ENCODE measurements at places on chromosomes 13 and 19.
A peak's percentile ranks its signal among the peaks of the same experiment; 100 is the strongest.

GRCh38 chr19:42547929-42548328, 19.6 kb upstream of the CEACAM1 start:
- no peak for DNase-seq

DNA sequence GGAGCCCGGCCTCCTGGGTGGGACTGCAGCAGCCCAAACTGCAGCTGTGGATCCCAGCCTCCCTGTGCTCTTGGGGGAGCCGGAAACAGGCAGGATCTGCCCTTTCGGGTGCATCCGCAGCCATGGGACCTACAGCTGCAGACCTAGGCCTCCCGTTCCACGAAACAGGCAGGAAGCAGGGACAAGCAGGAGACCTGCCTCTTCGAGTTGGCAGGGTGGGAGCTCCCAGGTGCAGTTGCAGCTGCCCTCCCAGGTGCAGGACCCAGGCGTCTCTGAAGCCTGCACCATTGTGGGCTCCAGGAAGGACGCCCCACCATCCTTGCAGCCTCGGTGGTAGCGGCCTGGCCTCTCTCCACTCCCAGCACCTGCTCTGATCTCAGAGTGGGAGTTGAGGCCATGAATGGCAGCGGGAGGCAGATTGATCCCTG, 189.0 kb upstream of the KLHL1 start:
- DNase-seq, result no peak

- DNase-seq, result peak; percentile 83
These were observed 30.2 kb downstream of the CYP2F1 start for GRCh38 chr19:41144403-41144802.

DNA sequence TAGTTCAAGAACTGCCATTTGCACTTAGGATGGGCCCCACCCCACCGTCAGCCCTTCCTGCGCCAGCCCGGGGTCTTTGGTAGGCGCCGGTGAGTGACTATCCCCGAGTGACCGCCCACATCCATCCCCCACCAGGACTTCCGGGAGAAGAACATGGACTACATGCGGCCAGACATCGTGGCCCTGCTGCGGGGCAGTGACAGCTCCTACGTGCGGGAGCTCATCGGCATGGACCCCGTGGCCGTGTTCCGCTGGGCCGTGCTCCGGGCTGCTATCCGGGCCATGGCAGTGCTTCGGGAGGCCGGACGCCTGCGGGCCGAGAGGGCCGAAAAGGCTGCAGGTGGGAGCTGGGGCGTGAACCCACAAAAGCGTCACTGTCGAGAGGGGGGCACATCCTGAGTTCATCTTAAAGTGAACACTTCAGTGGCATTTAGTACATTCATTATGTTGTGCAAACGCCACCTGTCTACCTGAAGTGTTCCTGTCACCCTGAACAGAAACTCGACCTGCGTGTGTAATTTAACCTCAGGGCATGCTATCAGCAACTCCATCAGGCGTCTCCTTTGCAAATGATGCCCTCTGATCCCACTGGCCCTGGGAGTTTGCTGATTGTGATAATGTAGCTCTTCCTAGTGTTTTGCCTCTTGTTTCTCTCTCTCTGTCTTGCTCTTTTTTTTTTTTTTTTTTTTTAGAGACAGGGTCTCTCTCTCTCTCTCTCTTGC, 42.4 kb upstream of the USE1 start:
- no peak for DNase-seq

DNA sequence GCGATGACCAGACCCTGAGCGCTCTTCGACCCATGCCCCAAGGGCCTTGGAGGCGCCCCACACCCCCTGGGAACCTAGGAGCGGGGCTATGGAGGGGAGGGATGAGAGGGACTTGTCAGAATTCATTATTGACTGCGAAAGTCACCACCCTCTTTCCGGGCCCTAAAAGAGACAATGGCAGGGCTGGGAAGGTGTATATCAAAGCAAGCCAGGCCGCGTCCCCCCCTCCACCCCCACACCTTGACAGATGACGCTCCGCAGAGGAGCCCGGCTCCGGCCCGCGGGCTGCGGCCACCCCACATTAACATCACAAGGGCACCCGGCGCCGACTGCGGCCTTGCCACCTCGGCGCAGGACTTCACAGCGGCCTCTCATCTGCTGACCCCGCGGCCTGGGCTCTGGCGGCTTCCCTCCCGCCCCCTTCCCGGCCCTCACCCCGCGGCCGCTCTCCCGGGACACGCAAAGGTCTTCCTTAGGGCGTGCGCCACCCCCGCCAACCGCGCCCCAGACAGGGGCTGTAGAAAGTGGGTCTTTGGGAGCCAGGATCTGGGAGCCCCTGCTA, 2.4 kb downstream of the CDX2 start:
- no peak for DNase-seq

DNA sequence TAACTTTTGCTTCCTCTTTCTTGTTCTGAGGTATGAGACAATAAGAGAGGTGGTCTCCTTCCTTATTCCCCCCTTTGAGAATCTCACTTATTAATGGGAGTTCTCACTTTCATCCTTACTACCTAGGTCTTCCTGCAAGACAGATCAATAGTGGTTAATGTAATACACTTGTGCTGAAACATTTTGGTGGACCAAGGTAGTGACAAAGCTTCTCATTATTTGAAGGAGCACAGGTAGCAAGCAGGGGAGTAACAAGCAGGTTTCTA, 17.9 kb downstream of the ZNF700 start:
- DNase-seq, result peak; percentile 69

- DNase-seq, result no peak
These were observed 133.3 kb downstream of the KLF12 start for GRCh38 chr13:74000876-74001275.

DNA sequence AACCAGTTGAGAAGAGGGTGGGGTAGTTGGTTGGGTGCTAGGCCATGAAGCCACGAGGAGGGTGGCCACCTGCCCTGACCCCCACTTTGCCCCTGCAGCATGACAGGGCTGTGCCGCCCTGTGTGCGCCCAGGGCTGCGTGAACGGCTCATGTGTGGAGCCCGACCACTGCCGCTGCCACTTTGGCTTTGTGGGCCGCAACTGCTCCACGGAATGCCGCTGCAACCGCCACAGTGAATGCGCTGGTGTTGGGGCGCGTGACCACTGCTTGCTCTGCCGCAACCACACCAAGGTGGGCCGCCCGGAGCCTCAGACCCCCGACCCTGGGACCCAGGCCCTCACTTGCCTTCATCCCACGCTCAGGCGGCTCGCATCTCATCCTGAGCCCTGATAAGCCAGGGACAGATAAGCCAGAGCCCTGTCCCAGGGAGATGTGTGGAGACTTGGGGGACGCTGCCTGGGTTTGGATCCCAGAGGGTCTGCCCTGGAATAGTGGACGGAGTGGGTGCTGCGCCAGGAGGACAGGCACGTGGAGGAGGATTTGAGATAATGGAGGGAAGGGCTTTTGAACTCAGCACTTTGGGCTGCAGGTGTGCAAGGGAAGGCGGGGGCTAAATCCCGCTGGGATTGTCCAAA, 20.5 kb downstream of the CNFN start:
- DNase-seq, result no peak

- no peak for DNase-seq
These were observed 805.9 kb downstream of the PCDH17 start for GRCh38 chr13:58437427-58437826.

GRCh38 chr13:92963029-92963428, 263.6 kb upstream of the GPC6 start:
- DNase-seq, result no peak

DNA sequence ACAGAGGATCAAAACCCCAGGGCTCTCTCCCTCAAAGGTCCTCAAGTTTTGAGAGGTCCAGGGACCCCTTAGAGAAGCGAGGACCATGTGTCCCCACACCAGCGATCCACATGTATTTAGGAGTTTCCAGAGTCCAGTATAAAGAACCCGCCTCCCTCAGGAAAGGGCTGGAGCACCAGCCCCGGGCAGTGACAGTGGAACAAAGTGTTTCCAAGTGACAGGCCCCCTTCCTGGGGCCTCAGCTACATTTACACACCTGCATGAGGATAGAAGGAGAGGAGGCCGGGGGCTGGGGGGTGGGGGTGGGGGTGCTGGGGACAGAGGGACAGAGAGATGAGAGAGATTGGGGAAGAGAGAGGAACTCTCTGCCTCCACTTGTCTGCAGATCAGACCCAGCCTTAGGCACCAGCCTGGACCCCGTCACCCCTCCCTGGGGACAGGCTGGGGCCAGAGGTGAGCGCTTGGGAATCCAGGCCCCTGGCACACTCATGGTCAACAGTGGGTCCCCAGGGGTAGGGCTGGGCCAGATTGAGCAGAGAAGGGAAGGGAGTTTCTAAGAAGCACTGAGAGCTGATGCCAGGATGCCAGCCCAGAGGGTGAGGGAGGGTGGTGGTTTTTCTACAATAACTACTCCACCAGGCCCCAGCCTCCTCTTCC, 802 bp downstream of the BCAM start:
- DNase-seq, result no peak

Measured in MV-4-11 (cell line).